ENCODE measurements at places on chromosomes 6 and 20. TPM values are rescaled to one million over a fixed set of nuclear protein-coding genes. Genes with fewer than 3 reads are reported as not detected.

The NANP gene
- total RNA-seq = 1.2 TPM

GRCh38 chr20:40925829-40926510 lies 102.7 kb upstream of the TOP1 start:
- no peak for DNase-seq

DNA sequence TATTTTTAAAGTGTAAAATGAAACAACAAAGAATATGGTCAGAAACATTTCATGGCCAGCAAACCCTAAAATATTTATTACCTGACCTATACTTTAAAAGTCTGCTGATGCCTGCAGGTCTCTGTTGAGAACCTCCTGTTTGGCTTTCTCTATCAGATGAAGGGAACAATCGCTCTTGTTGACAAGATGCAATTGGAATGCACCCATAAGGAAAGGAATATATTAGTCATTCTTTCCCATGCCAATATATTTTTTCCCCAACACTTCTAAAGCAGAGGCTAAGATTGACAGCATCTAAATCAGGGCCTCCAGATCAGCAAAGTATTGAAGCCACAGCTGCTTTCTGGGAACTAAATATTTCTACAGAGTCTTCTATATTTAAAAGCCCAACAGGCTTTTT lies 897.8 kb downstream of the EPHA7 start:
- no peak for DNase-seq

- DNase-seq = no peak
Measured at GRCh38 chr20:2706688-2707352, 14.2 kb downstream of the EBF4 start.

- no peak for DNase-seq
Measured at GRCh38 chr6:13617066-13617465, 1.9 kb downstream of the NOL7 start.

All from T-helper 17 cell (primary cell).